ENCODE measurements at places on chromosomes 7 and 10.

GRCh38 chr10:33027088-33027487 is 69.1 kb upstream of the ITGB1 start:
- no peak for DNase-seq

GRCh38 chr10:77500754-77501151 is 136.9 kb downstream of the KCNMA1 start:
- DNase-seq = no peak

- no peak for DNase-seq
Measured at GRCh38 chr7:24572393-24572996, 757 bp upstream of the PALS2 start.

GRCh38 chr7:75986147-75986781 is 8.1 kb downstream of the TMEM120A start:
- no peak for DNase-seq

GRCh38 chr7:137937202-137937560 is 64.7 kb downstream of the CREB3L2 start:
- DNase-seq = no peak

DNA sequence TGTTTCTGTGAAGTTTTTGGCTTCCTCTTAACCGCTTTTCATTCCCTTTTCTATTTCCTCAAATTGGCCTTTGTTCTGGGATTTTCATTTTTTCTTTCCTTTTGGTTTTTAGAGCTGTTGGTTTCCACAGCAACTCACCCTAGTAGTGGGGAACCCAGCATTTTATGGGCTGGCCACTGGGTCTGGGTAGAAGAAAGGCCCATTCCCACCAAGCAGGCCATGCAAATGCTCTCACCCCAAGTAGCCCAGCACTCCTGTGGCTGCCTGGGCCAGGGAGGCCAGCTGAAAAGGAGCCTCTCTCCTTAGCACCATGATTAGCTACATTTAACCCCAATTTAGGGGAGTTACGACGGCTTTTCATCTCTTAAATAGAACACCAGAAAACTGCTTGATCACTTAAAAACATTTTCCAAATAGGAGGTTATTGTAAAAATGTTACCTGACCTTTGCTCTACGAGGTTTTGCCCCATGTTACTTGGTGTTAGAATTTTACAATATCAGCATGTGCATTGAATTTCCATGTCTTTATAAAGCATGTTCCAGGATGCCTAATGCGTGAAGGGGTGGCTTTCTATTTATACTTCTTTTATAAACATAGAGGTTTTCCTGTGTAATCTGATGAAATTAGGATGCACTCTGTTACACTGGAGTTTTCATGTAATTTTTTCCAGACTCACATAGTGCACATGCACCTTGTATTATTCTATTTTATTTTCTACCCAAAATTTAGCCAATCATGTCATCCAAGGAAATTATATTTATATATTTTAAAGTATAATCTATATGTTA is 75.4 kb downstream of the FAM171A1 start:
- DNase-seq = no peak

DNA sequence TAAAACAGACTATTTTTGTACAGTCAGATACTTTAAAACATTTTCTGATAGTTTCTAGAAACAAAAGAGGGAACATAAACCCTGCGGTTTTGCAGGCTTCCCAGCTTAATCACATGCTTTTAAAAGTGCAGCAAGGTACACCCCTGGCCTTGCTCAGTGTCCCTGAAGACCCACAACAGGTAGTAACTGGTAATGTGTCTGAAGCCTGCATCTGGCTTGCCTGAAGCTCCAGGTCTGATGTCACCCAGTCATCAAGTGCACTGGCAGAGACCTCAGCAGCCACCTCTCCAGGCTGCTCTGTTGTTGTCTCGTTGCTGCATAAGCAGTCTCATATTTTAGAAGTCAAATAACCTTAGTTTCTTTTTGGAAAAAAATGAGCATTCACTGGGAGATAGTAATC is 376.1 kb upstream of the MTPN start:
- peak; percentile 7 for DNase-seq

GRCh38 chr10:75352650-75353049 is 48.9 kb downstream of the ZNF503 start:
- no peak for DNase-seq

- no peak for DNase-seq
Measured at GRCh38 chr10:27541796-27542729, 38.0 kb downstream of the RAB18 start.

DNA sequence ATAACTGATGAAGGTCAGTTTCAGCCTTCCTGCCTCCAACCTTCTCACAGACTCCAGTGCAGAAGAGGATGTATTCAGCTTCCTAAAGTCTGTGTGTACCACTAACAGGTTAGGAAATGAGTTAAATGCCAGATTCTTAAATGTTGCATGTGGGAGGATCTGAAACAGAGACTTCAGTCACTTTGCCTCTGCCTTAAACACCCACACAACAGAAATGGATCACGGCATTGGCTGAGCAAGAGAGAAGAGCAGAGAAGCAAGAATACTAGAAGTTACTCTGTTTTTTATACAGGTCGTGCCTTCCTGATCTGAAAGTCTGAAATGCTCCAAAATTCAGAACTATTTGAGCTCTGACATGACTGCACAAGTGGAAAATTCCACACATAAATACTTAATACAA is 98.9 kb upstream of the ARHGAP21 start:
- peak; percentile 38 for DNase-seq

GRCh38 chr10:25552283-25552919 is 377.6 kb downstream of the GPR158 start:
- no peak for DNase-seq

DNA sequence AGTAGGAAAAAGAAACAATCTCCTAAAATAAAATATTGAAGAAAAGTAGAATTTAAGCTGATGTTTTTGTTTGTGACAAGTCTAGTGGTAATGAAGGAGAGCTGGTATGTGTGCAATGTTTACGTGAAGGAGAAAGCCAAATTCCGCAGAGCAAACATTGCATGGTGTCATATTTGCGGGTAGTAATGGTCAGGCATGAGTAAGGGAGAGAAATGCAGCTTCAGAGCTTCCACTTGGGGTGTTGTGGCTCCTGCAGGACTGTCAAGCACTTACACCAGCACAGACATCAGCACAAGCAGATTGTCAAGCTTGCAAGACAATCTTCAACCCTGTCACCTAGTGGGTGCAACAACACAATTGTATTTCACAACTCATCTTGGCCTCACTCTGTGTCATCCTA is 136.5 kb upstream of the ETV1 start:
- no peak for DNase-seq

DNA sequence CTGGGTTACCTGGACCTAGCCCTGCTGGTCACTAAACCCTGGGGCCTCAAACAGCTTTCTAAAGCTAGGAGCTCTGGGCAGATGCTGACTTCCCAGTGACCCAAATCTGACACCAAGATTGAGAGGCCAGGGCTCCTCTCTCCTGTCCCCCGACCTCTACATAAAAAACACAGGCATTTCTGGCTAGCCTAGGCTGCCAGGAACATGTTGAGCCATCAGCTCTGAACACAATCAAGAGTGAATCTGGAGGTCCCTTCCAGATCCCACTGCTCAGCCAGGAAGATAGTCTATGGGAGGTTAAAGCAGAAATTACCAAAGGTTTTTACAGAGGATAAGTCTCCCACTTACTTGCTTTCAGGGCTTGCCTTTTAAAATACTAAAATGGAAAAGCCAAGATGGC is 22.1 kb upstream of the PDE1C start:
- no peak for DNase-seq

GRCh38 chr10:13613519-13613918 is 26.8 kb downstream of the PRPF18 start:
- no peak for DNase-seq

DNA sequence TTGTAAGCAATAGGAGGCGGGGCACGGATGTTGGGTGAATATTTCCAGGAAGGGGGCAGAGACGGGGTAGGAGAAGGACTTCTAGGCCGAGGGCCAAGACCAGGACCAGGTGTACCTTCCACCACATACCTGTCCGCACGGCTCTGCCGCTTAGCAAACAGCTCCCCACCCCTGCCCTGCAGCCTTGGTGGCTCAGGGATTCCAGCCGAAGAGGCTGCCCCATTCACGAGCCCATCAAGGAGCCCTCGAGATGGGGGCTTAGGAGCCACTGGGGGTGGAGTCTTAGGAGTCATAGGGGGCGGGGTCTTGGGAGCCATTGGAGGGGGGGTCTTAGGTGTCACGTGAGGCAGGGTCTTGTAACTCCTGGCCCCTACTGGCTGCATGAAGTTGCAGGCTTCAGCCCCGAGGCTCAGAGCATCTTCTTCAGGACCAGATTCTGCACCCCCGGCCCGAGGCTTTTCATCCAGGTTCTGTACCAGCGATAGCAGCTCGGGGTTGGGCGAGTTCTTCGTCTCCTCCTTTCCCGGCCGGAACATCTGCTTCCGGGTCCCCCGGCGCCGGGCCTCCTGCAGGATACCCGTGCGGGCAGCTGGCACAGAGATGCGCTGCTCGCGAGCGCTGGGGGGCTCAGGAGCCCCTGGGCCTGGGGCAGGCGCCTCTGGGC is 6.1 kb upstream of the MYOZ1 start:
- no peak for DNase-seq

Data from GM12864 (cell line).